ENCODE measurements at places on chromosomes 12 and 14.
A peak's percentile ranks its signal among the peaks of the same experiment; 100 is the strongest.

DNA sequence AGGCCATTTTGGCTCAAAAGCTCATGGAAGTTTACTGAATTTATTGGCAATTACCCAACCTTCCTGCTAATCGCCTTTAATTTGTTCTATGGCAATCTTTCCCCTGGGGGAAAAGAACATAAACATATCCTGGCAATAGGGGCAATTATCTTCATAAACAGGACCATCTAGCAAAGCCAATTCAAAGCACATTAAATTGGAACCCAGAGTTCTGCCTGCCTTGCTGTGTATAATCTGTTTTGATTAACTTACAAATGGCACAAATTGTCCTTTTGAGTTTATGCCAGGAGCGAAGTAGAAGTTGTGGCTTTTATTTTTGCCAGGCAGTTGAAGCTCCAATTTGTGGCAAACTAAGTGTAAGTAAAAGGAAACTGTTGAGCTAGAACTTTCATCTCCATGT, 68.6 kb downstream of the C12orf50 start:
- no peak for DNase-seq

DNA sequence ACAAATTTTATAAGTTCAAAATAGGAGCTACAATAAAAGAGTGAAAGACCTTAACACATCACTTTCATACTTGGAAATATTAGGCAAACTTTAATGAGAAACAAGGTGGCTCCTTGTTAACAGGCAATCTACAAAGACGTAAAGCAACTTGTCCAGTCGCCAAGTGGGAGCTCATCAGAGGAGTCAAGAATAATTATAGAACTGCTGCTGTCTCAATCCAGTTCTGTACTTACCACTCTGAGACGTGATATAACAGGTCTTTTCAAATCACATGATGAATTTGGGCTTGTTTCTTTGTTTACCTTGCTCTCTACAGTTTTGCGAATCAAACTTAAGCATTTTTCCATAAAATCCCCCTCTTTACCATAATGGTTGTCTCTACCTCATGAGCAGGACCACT, 3.6 kb downstream of the YBX3 start:
- DNase-seq, result no peak

DNA sequence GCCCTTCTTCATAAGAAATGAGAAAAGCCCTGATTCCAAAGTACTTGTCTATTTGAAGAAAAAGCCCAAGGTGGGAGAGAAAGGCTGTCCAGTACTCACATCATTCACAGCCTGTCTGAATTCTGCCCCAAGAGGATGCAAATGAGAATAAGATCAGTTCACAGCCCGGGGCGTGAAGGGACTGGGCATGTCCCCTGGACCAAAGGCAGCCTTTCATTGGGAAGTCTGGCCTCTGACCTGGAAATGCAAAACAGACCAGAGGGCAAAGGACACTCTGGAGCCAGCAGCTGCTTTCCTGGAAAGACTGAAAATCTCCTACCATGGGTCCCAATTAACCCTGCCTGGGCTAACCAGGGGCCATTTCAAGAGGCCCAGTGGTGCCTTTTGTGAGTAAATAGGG, 191.2 kb upstream of the PELI2 start:
- DNase-seq, result no peak

DNA sequence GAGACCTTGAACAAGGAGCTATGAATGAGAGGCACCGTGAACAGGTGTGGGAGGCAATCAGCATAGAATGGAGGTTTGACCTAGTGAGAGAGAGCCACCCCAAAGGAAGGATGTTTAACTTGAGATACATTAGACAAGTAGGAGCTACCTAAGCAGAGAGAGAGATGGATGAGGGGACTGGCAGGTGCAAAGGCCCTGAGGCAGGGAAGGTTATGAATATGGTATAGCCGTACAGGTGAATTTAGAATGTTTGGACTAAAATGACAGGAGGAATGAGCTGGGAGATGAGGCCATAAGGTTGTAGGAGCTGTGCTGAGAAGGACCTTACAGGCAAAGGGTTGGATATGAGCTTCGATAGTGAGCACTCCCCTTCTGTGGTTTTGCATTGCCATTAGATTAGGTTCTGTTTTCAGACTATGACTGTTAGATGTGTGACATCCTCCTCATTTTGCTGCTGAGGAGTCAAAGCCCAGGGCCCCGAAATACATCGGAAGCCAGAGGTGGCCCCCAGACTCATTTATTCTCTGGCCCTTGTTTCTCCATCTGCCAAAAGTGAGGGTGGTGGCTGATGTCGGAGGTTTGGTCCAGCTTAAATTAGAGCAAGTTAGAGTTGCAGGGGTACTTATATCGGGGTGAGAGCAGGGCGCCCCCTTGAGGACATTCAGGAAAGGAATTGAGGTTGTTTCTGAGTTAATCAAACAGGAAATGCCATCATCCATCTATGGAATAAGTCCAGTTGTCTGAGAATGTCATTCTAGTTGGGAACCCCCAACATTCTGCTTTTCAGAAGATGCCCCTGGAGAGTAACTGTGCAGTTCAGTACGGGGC, 29.4 kb downstream of the SLC24A4 start:
- no peak for DNase-seq

- no peak for DNase-seq
Observed at GRCh38 chr14:55130196-55130550, 1.1 kb downstream of the LGALS3 start.

DNA sequence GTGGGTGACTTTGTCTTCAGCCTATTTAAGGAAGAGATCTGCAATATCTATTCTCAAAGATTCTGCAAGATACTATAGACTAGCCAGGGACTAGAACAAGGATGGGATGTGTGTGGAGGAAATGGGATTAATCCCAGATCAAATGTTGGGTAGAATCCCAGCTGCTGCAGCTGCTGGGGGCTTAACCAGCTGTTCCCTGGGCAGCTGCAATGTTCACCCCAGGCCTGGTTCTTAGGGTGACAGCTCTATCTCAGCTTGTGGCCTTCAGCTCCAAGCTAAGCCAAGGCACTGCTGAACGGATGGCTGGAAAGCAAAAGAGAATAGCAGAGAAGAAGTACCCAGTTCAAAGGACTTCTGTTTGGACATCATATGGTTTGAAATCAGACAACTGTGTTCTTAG, 10.0 kb upstream of the RHEBL1 start:
- DNase-seq, result no peak

DNA sequence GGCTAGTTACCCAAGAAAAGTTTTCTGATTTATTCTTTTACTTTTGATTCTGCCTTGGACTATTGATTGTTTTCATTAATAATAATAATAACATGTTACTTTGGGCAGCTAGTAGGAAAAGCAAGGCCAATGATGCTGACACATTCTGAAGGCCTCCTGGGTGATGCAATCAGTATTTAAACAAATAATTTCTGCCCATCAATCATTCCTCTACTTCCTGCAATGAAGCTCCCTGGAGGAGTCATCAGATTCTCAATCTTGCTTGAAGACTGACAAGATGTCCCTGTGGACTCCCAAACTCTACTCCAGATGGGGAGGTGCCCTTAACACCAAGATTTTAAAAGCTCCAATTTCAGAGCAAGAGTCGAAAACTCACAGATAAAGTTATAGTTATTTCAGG, at the start of gene SPX:
Gene SPX (plus strand): TSS at position 244 of the 400 bp plus-strand sequence. CDS start 177 bp downstream, outside the sequence.
- DNase-seq, result no peak

DNA sequence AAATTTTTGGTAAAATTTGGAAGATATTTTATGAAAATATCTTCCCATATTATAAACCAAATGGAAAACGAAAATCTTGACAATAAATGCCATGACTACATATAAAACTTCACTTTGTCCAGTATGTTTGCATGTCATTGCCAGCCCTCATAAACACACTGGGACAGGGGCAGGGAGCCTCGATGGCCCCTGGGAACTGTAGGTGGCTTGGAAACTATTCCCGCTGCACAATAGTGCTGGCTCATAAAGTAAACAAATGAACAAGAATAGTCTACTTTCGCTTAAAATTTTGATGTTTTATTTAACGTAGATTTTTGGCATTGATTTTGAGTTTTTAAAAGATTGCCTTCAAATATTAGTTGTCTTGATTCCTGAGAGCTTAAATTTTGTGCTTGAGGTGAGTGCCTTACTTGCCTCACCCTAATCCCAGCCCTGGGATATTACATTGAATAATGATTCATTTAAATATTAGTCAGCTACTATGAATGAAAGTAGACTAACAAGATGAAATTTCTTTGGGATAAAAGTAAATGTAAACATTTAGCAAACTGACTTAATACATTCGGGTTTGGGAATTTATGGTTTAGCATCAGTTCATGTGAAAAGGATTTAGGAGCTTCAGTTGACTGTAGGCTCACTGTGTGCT, 74.0 kb upstream of the PKP2 start:
- no peak for DNase-seq

- no peak for DNase-seq
Observed at GRCh38 chr12:67797185-67797741, 148.7 kb downstream of the DYRK2 start.

GRCh38 chr12:103880299-103881142, 39.5 kb upstream of the NT5DC3 start:
- peak; percentile 76 for DNase-seq

GRCh38 chr14:100033347-100034075, 31.7 kb upstream of the EVL start:
- peak; percentile 20 for DNase-seq

DNA sequence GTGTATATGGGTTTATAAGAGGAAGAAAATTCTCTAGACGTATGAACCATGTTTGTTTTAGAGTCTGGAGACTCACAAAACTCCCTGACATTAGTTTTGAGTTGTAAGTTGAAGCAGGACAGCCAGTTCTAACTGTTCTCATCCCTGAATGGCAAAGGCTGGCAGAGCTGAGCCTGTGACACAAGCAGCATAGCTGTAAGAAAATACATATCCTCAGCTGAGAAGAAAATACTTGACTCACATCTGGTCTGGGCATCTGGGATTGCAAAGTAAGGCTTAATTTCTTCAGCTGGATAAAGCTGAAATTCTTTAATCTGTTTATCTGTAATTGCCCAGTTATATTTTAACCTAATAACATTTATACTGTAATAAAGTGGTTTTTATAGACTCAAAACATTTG, 156.3 kb downstream of the PELI2 start:
- DNase-seq, result no peak

DNA sequence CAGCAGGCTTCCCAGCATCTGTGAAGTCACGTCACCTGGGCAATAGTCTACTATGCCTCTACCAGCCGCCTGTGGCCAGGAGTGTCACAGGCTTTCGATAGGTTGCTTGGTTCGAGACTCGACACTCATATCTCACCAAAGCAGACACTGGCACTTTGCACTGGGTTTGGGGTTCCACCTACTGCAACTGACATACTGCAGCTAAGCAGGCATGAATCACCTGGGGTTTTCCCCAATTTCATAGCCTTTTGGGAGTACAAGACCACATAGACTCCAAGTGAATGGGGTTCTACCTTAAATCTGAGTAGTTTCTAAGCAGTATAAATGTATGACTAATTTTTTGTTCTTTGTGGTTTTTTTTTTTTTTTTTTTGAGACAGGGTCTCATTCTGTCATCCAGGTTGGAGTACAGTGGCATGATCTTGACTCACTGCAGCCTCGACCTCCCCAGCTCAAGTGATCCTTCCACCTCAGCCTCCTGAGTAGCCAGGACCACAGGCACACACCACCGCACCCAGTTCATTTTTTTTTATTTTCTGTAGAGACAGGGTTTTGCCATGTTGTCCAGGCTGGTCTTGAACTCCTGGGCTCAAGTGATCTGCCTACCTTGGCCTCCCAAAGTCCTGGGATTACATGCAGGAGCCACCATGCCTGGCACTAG, 32.1 kb downstream of the DMAC2L start:
- no peak for DNase-seq

GRCh38 chr12:6367969-6368892, 7.1 kb downstream of the SCNN1A start:
- no peak for DNase-seq

- peak; percentile 86 for DNase-seq
Observed at GRCh38 chr14:96117101-96117897, 78.1 kb downstream of the C14orf132 start.

GRCh38 chr12:4244868-4245267, 28.7 kb upstream of the CCND2 start:
- peak; percentile 41 for DNase-seq

GRCh38 chr14:74140374-74140850, 55.7 kb downstream of the LIN52 start:
- no peak for DNase-seq

DNA sequence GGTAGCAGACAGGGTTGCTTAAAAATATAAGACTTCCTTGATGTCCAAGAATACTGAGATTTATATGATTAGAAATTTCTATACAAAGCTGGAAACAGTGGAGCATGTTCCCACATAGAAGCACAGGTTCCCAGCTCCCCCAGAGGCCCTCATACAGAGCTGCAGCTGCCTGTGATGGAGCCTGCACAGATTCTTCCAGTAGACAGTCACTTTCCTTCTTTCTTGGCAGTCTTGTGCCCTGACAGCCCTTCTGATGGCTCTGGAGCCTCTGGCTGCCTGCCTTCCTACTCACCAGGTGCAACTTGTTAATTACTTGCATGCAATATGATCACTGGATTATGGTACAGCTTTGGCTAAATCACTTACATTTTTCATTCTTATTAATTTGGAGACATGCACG, 44.4 kb downstream of the BICD1 start:
- no peak for DNase-seq

DNA sequence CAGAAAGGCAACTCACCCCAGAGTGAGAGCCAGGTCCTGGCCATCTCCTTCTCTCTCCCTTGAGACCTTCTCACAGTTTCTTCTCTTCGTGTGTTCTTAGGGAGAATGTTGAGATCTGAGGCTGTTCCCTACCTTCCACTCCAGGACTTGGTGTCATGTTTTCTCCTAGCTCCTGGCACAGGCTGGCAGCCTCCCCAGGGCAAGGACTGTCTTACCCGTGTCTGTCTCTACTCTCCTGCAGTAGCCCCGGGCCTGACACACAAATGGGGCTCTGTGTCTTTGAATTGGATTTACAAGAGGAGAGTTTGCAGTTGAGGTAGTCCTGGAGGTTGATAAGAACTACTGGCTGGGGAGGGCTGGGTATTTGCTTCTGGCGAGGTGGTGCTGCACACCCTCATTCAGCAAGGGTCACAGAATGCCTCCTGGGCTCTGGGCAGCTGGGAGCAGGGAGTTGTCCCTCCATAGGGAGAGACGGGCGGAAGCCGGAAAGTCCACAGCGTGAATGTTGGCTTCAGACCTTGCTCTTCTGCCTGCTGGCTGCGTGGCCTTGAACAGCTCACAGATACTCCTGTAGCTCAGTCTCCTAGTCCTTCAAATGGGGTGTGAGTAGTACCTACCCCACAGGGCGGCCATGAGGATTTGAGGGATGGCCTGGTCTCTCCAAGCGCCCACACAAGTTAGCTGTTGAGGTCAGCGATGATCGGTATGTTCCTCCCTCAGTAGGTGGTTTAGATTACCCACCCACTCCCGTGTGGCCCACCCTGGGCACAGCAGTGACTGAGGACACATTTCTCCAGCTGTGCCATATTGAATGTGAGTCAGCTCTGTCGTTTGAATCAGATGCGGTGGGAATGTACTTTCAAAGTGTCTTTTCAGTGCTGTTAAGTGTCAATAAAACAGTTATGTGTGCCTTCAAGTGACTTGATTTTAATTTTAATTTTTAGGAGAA, 10.2 kb downstream of the EP400 start:
- no peak for DNase-seq
